ENCODE measurements at places on chromosomes 6 and 20.

GRCh38 chr20:35269055-35269781 is 8.7 kb downstream of the MMP24OS start:
- H3K4me1 ChIP-seq = no peaks in the 10 kb centered on the region
- no peak overlapping the region for H3K27ac ChIP-seq
- H3K36me3 ChIP-seq = no peaks in the 10 kb centered on the region
- no peak overlapping the region for H3K4me3 ChIP-seq
- DNase-seq = peak; percentile 30
- no peaks in the 10 kb centered on the region for H3K27me3 ChIP-seq

DNA sequence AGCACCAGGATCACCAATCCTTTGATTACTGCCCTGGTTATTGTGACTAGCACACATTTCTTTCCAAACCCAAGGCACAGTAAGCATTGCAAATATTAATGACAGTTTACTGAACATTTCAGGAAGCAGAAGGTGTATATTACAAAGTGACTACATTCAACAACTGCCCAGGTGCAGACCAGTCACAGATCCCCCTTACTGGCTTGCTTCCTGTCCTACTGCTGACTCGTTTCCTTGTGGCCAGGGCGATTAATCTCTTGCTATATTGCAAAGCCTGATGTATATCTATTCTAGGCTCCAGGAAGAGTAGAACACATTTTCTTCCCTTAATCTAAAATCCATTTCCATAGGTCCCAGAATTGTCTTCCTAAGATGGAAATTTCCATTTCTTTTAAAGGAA is 77.2 kb upstream of the EPHA7 start:
- H3K27me3 ChIP-seq = no peaks in the 10 kb centered on the region
- no peaks in the 10 kb centered on the region for H3K4me1 ChIP-seq
- H3K4me3 ChIP-seq = no peak overlapping the region
- H3K27ac ChIP-seq = no peak overlapping the region
- no peak for DNase-seq

- DNase-seq = no peak
- no peak overlapping the region for H3K27ac ChIP-seq
- no peaks in the 10 kb centered on the region for H3K36me3 ChIP-seq
- peaks cover 6% of the 10 kb centered on the region for H3K27me3 ChIP-seq
- H3K4me1 ChIP-seq = no peaks in the 10 kb centered on the region
Measured at GRCh38 chr20:29325304-29325640, 1932.2 kb upstream of the DEFB115 start.

DNA sequence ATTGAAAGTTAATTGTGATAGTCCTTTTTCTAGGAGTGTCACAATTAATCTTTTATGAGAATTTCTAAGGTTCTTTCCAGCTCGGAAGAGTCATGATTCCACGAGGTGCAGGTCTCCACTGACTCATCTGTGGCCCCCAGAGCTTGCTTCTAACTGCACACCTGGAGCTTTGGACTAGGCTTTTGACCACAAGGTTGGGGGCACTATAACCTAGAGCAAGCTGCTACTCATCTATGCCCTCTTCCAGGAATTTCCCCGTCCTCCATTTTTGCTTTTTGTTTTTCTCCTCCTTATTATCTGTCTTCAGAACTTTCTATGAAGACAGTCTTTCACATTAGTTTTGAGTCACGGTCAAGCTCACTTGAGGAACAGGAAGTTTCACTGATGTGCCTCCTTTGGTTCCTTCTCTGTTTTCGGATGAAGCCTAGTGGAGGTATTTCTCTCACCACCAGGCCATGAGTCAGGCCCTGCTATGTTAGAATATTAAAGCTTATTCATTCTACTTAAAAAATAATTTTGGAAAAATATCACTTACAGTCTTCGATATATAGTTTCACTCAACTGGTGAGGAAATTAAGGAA is 119.2 kb upstream of the INSM1 start:
- H3K27ac ChIP-seq = no peak overlapping the region
- no peaks in the 10 kb centered on the region for H3K4me1 ChIP-seq
- no peaks in the 10 kb centered on the region for H3K36me3 ChIP-seq
- no peaks in the 10 kb centered on the region for H3K27me3 ChIP-seq

DNA sequence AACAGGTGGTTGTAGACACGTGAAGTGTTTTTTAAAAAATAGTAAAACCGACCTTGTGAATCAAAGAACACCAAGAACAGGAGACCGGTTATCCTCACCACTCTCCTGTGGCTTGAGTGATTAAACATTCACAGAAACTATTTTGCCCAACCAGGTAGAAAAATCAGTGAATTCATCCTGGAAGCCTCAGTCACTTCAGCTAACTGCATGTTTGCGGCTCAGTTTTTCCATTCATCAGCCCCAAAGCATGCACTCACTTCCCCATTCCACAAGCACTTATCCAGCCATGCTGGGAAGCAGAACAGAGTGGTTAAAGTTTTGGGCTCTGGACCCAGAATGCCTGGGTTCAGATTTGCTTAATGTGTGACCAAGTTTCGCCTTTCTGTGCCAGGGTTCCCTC is 2.4 kb downstream of the LRRN4 start:
- no peaks in the 10 kb centered on the region for H3K36me3 ChIP-seq
- H3K27me3 ChIP-seq = peaks cover 41% of the 10 kb centered on the region
- H3K4me3 ChIP-seq = peak overlapping the region; percentile 63
- H3K27ac ChIP-seq = no peak overlapping the region

- no peak overlapping the region for H3K27ac ChIP-seq
- no peaks in the 10 kb centered on the region for H3K4me1 ChIP-seq
- DNase-seq = no peak
Measured at GRCh38 chr20:32831982-32832381, 12.2 kb downstream of the MAPRE1 start.

DNA sequence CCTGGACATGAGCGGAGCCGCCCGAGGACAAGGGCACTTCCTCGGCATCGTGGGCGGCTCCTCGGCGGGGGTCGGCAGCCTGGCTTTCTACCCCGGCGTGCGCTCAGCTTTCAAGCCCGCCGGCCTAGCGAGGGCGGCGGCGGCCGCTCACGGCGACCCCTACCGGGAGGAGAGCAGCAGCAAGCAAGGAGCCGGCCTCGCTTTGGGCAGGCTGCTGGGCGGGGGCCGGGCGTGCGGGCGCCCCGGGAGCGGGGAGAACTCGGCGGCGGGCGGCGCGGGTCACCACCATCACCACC is 6.7 kb downstream of the PRDM13 start:
- no peaks in the 10 kb centered on the region for H3K36me3 ChIP-seq
- no peak overlapping the region for H3K4me3 ChIP-seq
- H3K27me3 ChIP-seq = peaks cover 50% of the 10 kb centered on the region
- peaks cover 35% of the 10 kb centered on the region for H3K4me1 ChIP-seq
- peak; percentile 71 for DNase-seq

- DNase-seq = no peak
- no peaks in the 10 kb centered on the region for H3K27me3 ChIP-seq
- H3K27ac ChIP-seq = no peak overlapping the region
- no peak overlapping the region for H3K4me3 ChIP-seq
Measured at GRCh38 chr6:131379948-131380347, 193.1 kb upstream of the ARG1 start.

- no peak overlapping the region for H3K4me3 ChIP-seq
- no peak overlapping the region for H3K27ac ChIP-seq
- H3K4me1 ChIP-seq = peaks cover 32% of the 10 kb centered on the region
- peak; percentile 73 for DNase-seq
- H3K36me3 ChIP-seq = no peaks in the 10 kb centered on the region
- H3K27me3 ChIP-seq = peaks cover 37% of the 10 kb centered on the region
Measured at GRCh38 chr20:6765469-6766058, 1.9 kb upstream of the BMP2 start.

DNA sequence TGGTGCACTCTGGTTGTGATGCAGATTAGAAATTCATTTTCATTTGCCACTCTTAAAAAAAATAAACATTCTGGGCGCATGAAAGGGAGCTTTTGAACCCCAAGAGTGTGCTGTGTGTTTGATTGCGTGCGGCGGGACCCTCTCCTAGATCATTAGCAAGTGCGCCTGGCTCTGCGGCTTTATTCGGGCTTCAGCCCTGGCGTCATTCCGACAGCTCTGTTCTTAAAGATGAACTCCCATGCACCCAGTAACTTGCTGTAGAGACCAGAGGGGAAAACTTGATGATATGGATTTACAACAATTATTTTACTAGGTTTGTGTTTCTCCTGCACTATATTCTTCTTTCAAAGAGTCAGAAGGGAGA is 48.9 kb upstream of the ARMC2 start:
- H3K27ac ChIP-seq = peak overlapping the region; percentile 46
- DNase-seq = peak; percentile 15
- no peaks in the 10 kb centered on the region for H3K36me3 ChIP-seq
- peaks cover 20% of the 10 kb centered on the region for H3K4me1 ChIP-seq
- peak overlapping the region; percentile 57 for H3K4me3 ChIP-seq

DNA sequence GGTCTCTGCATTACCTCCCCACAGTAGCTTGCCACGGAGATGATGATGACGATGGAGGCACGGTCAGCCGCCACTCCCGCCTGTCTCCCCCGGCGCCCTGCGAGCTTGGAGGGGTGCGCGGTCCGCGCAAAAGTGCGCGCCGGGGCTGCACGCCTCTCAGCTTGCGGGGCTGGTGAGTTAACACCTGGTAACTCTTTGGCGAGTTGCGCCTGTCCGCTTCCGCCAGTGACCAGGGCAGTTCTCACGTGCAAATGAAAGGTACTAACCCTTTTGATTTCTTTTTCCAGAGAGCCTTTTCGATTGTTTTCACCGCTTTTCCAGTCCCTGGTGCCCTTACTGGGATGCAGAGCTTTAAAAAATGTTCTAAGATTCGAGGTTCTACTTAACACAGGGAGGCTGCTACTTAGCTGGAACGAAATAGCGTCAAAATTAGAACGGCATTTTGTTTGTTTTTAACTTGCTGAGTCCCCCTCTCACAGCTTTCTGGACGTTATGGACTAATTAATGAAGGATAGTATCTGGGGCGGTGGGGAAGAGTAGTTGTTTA is 6.2 kb downstream of the GRIK2 start:
- H3K27ac ChIP-seq = no peak overlapping the region
- peaks cover 31% of the 10 kb centered on the region for H3K27me3 ChIP-seq
- H3K4me3 ChIP-seq = no peak overlapping the region
- H3K36me3 ChIP-seq = no peaks in the 10 kb centered on the region

DNA sequence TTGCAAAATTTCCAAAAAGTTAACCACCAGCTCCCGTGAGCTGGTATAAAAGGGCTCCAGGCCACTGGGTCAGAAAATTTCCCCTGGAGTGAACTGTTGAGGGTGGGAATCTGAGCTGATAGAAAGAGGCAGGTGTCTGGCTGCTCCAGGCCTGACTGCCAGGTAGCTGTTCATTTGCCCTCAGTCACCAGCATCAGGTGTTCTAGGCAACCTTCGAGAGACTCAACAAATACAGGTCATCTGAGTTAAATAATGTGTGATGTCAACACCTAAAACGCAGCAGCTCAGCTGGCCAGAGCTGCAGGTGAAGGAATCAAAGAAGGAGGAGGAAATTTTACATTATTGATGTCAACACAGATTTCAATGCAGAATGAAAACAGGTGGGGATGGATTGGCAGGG is 46.7 kb downstream of the KCNK5 start:
- no peaks in the 10 kb centered on the region for H3K36me3 ChIP-seq
- H3K27ac ChIP-seq = no peak overlapping the region

Measured in common myeloid progenitor, CD34-positive (primary cell).